ENCODE measurements at places on chromosomes 1 and 21.
A peak's percentile ranks its signal among the peaks of the same experiment; 100 is the strongest.

DNA sequence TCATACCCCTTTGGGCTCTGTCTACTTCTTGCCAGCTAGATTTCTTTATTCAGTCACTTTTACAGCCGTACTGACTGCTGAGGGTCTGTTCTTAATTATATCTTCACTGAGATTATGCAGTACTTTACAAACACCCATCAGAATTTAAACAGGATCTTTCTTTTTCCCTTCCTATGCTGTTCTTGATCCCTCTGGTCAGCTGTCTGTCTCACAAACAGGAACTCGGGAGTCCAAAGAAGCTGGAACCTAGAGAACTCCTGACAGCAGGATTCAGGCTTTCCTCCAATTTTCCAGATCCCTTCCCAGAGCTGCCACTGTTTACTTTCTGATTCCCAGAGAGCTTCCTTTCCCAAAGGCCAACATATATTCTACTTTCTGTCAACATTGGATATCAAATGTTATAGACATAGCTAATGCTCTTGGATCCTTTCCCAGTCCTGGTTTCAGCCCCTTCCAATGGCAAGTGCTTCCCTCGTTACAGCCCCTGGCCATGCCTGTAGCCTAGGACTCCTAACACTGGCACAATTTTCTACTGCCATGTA lies 59.5 kb downstream of the ATP2B4 start:
- ATAC-seq: no peak

DNA sequence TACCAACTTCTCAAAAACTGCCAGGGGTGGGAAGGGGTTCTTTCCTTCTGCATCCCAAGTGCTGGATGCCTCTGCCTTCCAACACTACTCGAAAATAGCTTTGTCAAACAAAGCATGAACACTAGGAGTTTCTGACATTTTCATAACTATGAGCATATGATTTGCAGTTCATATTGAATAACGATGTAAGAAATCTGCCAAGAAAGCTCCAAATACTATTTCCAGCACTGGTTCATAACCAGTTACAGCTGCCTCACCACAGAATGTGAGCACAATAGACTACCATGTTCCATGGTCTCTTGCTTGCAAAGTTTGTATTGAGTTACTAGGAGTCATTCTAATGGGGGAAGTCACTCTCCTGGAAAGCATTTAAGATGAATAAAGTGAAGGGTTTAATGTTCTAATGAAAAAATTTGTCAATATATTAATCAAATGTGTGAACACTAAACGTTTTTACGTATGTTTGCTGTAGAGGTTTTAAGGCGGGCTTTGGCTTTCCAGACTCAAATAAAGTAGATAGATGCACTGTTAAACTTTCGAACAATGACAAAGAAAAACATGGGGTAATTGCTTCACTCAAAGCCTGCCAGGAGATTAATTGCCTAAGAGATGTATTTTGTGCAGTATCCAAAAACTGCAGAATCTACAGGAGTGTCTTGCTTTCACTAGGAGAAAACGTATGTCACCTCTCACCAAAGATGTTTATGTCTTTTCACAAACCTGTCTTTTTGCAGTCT lies 78.6 kb upstream of the UBE2U start:
- ATAC-seq: no peak

DNA sequence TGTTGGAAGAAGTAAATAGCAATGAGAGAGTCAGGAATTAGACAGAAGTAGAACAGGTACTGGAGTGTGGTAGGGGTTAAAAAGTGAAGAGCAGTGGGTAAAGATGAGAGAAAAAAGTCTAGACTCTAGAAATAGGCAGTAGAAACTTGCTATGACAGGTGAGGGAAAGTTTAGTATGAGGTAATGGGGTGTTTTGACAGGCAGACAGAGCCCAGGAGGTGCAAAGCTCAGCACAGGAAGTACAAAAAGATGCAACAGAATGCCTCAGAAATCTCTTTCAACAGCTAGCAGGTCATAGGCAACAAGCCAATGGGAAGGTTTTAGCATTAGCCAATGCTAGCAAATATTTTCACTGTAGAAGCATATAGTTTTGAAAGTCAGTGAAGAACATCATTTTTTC lies 319.1 kb upstream of the SGIP1 start:
- no peak for ATAC-seq

DNA sequence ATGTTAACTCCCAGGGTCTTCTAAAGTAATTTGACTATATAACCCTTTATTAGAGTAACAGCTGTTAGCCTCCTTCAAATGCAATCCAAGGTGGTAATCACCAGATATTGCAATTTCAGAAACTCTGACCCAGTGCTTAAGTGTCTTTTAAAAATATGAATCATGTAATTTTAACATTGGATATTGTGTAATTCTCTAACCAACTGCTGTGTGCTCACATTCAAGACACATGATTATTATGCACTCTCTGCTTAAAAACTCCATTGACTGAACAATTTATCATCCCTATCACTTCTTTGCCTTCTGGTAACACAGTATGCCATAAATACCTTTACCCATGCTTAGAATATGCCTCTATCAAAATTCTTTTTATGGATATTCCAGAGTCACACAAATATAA lies 537.4 kb upstream of the RGS18 start:
- no peak for ATAC-seq

- peak; percentile 98 for ATAC-seq
Measured at GRCh38 chr1:239302696-239303095, 83.7 kb upstream of the CHRM3 start.

GRCh38 chr1:246226041-246226440 lies 281.0 kb downstream of the SMYD3 start:
- no peak for ATAC-seq

GRCh38 chr1:219985169-219985568 lies 56.8 kb upstream of the SLC30A10 start:
- ATAC-seq: no peak

- peak; percentile 12 for ATAC-seq
Measured at GRCh38 chr1:239682046-239682445, 295.7 kb downstream of the CHRM3 start.

GRCh38 chr1:1959840-1960479 lies 40.9 kb upstream of the TMEM52 start:
- peak; percentile 88 for ATAC-seq

GRCh38 chr1:240538776-240539430 lies 73.1 kb downstream of the GREM2 start:
- no peak for ATAC-seq
